ENCODE measurements at places on chromosomes 3 and 15.

GRCh38 chr15:78992416-78993256 lies 47.8 kb upstream of the CTSH start:
- no peak for DNase-seq

GRCh38 chr3:12400616-12401194 lies 83.6 kb upstream of the TSEN2 start:
- DNase-seq, result no peak

DNA sequence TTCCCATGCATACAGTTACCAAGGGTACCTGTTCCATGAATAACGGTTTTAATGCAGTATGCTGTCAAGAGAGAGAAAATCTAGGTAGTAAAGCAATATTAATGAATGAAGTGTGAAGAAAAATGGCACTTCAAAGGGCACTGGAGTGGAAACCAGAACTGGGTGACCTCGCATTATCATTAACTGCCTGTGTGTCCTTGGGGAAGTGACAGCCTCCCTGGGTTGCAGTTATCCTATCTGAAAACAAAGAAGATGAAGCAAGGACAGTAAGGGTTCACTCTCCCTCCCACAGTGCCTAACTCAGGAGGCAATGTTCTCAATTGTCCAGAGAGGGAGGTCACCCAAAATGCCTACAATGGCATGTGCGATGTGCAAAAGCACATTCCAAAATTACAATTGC lies 15.1 kb downstream of the MTHFS start:
- DNase-seq, result no peak

DNA sequence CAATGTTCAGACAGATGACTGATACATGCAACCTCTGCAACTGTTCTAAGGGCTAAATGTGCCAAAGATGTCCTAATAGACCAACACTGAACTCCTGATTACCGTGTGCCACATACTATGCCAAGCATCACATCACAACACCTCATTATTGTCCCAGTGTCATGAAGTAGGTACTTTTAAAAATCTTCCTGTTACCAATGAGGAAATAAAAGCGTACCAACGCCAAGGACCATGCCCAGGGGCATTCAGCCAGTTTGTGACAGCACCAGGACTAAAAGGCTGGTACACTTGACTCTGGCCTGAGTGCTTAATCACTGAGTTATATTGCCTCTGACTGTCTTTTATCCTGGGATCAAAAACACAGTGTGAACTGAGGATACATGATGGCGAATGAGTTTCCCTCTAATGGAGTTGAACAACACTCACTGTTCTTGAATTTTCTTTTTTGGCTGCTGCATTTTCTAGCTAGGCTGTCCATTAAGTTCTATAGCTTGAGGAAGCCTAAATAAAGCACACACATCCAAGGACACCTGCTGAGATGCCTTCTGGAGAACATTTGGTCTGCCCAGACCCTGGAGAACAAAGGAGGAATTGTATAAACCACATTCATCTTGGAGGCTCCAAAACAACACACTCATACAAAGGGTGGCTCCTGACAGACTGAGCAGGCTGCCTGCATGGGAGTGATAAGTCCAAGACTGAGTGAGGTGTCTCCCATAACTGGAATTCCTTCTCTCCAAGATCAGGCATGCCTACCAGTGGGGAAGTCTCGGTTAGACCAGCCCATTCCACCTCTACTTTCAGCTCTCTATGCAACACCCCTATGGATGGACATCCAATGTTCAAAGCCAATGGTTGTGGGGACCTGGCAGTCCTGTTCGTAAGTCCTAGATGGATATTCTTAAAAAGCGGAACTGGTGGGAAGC lies 126.7 kb upstream of the PRICKLE2 start:
- no peak for DNase-seq

GRCh38 chr3:115671761-115672455 lies 48.6 kb downstream of the GAP43 start:
- no peak for DNase-seq

DNA sequence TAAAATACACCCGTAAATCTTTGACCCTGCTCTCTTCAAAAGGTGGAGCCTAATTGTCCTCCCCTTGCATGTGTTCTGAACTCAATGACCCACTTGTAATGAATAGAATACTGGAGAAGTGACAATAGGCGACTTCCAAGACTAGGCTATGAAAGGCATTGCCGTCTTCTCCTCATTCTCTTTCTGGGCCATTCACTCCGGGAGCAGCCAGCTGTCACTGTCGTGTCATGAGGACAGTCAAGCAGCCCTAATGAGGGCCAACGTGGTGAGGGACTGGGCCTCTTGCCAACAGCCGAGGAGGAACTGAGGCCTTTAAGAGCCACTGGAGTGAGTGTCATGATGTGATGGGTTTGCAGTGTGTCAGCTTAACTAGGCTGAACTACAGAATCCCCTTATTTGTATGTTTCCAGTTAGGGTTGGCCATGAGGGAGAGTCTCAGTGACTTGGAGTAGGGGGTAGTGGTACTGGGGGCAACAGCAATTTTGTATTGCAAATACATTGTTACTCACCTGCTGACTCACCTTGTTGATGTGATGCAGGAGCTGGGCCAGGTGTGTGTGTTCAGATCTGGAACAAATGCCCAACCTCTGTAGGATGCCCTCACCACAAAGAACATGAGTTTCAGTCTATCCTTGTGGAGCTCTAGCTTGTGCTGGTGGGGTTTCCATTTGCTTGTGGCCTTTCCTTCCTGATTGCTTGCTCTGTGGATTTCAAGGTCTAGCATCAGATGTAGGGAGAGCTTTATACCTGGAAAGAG lies 188.5 kb upstream of the PROK2 start:
- DNase-seq, result no peak

- DNase-seq, result no peak
Observed at GRCh38 chr3:20305647-20306046, 119.6 kb upstream of the SGO1 start.

GRCh38 chr15:56344336-56344735 lies 20.9 kb upstream of the TEX9 start:
- DNase-seq, result no peak
